SK-N-SH treated with all-trans-retinoic acid at 6 μM for 48 hours (cell line): ENCODE measurements at places on chromosomes 12 and 14.

- ATAC-seq, result peak; percentile 60
These were observed at the start of gene SSPN for GRCh38 chr12:26195250-26195640. SSPN (plus strand) TSS chr12:26195573; CDS start chr12:26195673, 100 bp downstream.

GRCh38 chr12:50620978-50621360 is 116.2 kb downstream of the DIP2B start:
- ATAC-seq, result peak; percentile 15

DNA sequence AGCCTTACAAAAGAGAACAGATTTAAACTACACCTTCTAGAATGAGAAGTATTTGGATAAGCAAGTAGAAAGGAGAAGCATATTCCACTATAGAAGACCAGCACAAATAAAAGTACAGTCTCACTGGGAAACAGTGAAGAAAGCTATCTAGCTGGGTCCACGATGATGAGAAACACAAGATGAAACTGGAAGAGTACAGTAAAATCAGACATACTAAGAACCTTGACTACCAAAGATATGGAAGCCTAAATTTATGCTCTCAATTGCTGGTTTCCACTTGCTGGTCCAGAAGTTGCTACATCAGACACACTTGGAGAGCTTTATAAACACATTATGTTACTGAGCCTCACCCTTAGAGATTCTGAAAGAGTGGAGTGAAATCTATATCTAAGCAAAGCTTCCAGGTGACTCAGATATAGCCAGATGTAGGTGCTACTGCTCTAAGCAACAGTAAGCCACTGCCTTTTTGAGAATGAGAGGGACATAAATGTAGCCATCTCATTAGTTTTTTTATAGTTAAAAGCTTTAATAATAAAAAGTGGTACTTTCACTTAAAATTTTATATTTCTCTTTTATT is 96.3 kb upstream of the BBS10 start:
- peak; percentile 56 for ATAC-seq

- ATAC-seq, result no peak
These were observed 13.8 kb upstream of the COL2A1 start for GRCh38 chr12:48017921-48018617.

DNA sequence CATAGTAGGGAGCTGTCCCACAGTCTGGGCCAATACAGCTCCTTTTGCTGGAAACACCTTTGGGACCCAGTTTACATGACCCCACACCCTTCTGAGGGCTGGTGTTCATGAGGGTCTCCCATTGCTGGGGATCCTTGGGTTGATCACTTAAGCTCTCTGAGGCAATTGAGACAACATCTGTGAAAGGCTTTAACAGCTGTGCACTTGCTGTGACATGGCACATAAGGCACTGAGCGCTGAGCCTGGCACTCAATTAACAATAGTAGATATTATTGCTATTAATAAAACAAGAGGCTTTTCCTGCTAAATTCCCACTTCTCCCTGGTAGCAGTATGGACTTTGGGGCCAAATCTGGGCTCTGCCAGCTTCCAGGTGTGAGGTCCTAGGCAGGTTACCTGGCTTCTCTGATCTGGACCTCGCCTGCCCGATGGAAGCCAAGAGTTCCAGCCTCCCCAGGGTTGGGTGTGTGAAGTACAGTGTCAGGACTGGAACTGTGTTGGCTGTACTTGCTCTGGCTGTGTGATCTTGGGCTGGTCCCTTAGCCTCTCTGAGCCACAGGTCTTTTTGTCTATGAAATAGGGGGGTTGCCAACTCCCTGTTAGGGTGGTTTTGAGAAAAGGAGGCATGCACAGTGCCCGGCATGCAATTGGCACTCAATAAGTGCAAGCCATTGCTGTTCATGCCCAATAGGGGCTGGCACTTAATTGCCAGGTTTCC is 3.1 kb downstream of the SH2B3 start:
- ATAC-seq, result no peak

GRCh38 chr14:64062381-64063115 is 209.7 kb downstream of the SYNE2 start:
- no peak for ATAC-seq

DNA sequence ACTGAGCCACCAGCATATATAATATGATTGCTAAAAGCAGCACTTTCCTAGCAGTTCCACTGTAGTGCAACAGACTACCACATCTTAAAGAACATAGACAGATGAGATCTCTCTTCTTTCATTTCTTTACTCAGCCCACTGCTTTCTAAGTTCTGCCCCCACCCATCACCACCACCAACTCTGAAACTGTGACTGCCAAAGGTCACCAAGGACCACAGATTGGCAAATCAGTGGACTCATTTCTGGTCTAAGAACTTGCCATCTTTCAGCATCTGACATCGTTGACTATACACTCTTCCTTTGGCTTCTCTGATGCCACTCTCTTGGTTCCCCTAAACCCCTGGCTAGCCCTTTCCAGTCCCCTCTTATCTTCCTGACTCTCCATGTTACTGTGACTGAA is 38.4 kb downstream of the IFNG start:
- ATAC-seq, result no peak

DNA sequence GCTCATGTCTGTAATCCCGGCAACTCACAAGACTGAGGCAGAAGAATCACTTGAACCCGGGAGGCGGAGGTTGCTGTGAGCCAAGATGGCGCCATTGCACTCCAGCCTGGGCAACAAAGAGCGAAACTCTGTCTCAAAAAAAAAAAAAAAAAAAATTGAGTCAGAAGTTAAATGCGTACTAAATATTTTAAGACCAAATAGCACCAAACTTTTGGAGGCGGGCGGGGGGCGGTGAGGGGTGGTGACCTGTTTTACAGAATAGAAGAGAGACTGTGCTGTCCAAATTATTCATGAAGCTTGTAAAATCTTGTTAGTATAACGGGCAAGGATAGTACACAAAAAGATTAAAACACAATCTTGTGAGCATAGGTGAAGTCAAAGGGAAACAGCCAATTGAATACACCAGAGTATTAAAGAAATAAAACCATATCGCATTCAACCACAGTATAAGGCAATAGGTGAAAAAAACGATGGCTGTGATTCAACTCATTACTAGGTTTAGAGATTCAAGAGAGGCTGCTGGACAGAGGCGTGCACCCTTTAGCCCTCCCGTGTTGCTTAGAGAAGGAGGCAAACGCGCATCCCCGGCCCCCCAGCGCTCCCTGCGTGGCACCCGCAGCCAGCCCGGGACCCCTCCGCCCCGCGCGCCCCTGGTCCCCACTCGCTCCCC is 571 bp downstream of the ZNF891 start:
- peak; percentile 55 for ATAC-seq

DNA sequence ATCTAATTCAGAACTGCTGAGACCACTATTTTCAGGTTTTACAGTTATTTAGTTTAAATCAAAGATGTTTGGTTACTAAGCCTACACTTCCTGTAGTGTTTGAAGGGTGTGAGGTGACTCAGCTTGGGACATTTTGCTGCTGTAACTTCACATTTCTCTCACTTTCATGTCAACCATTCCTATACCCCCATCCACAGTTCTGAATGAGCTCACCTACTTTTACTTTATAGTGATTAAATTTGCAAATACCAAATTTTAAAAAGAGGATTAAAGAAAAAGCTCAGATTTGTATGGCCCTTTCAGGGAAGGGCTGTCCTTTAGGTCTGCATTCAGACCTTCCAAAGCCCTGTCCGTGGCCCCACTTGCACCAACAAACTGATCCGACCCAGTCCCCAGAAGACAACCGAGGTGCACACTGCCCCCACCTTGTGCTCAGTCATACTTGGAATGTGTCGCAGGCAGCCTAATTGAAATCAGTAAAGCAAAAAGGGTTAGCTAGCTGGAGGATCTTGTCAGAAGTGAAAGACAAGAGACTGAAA is 174.4 kb downstream of the MON2 start:
- peak; percentile 59 for ATAC-seq

GRCh38 chr12:111441107-111441928 is 35.6 kb downstream of the SH2B3 start:
- ATAC-seq, result no peak

DNA sequence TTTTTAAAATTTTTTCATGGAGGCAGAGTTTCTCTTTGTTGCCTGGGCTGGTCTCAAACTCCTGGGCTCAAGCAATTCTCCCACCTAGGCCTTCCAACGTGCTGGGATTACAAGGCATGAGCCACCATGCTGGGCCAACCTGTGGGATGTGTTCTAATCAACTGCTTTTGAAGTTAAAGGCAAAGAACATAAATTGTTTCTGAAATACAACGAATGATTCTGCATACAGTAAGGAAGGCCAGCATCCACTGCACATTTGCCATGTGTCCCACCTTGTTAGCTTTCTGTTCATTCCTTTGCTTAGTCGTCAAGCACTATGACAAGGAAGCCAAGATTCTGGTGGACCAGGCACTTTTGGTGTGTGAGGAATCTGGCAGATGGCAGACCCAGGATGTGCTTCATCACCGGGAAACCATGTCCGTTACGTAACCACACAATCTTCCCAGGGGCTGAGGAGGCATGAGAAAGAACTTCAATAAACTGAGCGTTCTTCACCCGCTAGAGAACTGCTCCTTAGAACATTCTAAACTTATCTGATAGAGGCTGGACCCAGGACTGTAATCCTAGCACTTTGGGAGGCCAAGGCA is 24.5 kb downstream of the MOK start:
- peak; percentile 40; the same call in 2 of the 3 replicates for ATAC-seq

- no peak for ATAC-seq
These were observed 46.9 kb upstream of the BCL11B start for GRCh38 chr14:99318959-99319295.

- ATAC-seq, result no peak
These were observed 25.6 kb upstream of the MYF6 start for GRCh38 chr12:80681786-80682185.

DNA sequence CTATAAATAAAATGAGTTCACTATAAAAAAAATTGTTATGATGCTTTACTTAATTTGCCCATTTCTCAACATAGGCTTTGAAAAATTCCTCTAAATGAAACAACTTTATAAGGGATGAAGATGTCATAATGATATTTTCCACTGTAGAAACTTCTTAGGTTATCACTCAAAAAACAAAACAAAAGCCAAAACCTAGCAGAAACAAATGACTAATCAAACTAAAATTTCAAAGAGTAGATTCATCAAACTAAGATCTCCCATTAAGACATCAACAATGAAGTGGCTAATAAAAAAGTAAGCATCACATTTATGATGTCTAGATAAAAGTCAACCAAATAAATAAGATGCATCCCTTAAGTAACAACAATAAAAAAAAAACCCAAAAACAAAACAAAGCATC is 36.9 kb upstream of the TTC7B start:
- ATAC-seq, result no peak

GRCh38 chr14:67934087-67934486 is 114.5 kb downstream of the RAD51B start:
- ATAC-seq, result peak; percentile 97

- ATAC-seq, result peak; percentile 73
These were observed 243.5 kb upstream of the CAND1 start for GRCh38 chr12:67025543-67026114.

DNA sequence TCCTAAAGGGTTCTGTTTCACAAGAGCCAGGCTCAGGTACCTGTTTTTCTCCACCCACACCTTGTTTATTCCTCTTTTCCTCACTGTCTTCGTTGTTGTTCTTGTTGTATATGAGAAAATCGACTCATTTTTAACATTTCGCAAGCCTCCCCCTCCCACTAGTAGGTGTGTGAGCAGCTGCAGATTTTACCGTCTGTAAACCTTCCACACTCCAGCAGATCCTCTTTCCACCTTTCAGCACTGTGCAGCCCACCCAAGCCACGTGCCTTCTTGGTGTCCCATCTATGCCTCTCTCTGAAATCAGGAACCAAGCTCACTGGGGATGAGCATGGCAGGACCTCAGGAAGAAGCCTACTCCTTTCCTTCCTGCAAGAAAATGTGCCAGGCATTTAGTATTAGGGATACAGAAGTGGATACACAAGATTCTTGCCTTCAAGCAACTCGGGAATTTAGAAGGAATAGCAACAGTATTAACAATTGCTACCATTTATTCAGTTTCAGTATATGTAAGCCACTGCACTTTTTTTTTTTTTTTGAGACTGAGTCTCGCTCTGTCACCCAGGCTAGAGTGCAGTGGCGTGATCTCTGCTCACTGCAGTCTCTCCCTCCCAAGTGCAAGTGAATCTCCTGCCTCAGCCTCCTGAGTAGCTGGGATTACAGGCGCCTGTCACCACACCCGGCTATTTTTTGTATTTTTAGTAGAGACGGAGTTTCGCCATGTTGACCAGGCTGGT is 113.6 kb downstream of the CHST11 start:
- no peak for ATAC-seq

- no peak for ATAC-seq
These were observed 761.5 kb downstream of the GALC start for GRCh38 chr14:87231336-87232026.

GRCh38 chr14:22477569-22478194 is 111.3 kb downstream of the DAD1 start:
- no peak for ATAC-seq
